Stimulated activated CD4-positive, alpha-beta T cell treated with anti-CD3 and anti-CD28 coated beads, Interleukin-15, amount 100 ng/mL, for 48 hours (primary cell): ENCODE measurements at places on chromosomes 2 and 18.

GRCh38 chr18:49178321-49178720, 227.6 kb upstream of the SMAD7 start:
- DNase-seq = no peak

GRCh38 chr2:233353101-233353768, 1.1 kb upstream of the DGKD start:
- DNase-seq = no peak

- DNase-seq = no peak
Observed at GRCh38 chr2:164824872-164825271, 16.8 kb downstream of the COBLL1 start.

DNA sequence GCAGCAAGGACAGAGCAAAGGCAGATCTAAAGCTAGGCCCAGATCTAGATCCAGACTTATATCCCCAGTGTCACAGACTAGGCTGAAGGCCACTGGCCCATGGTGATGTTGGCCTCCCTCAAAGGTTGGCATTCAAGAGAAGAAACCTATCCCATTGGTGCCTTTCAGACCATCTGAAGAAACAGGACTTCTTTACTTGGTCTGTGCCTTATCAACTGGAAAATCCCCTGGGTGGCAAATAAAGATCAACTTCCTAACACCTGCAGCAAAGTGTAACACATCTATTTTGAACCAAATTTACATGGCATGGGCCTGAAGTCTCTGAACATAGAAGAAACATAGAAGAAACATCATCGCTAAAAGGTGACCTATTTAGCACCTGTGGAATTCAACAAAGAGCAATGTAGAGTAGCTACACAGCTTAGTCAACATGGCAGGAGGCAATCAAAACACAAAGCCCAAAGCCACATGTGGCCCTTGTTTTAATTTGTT, 35.8 kb downstream of the METTL4 start:
- no peak for DNase-seq

- no peak for DNase-seq
Observed at GRCh38 chr2:177585234-177585863, 192.8 kb downstream of the AGPS start.

- no peak for DNase-seq
Observed at GRCh38 chr2:215658635-215659305, 222.9 kb upstream of the FN1 start.

DNA sequence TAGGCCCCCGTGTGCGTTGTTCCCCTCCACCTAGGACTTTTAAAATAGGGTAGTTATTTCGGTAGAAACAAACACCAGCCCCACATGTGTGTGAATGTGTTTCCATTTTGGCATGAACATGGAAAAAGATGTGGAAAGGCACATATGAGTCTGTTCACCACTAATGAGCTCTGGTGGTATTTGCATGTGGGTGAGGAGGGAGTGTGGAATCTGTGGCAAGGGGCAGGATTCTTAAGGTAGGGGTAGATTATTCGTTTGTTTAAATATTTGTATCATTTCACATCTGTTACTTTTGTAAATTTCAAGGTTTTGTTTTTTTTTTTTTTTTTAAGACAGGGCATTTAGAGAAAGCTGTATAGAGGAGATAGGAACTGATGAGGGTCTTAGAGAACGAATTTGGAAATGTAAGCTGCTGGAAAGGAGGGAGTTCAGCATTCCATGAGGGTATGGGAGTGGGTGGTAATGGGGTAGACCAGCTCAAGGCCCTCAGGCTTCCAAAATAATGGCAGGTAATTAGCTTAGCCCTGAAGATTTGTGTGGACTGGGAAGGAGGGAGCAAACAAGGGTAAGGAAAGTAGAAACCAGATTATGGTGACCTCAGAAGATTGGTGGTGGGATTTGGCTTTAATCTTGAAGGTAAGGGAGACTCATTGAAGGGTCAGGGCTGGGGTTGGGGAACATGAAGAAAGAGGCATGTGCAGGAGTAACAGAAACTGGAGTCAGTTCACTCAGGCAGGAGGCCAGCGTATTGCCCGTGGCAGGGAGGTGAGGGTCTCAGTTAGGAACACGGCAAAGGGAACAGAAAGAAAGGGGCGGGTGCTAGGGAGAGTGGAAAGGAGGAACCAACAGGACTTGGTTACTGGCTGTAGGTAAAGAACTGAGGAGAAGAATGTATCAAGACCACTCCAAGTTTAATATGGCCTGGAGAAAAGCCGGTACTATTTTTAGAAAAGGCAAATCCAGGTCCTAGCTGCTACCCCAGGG, 123.6 kb downstream of the PLB1 start:
- no peak for DNase-seq

DNA sequence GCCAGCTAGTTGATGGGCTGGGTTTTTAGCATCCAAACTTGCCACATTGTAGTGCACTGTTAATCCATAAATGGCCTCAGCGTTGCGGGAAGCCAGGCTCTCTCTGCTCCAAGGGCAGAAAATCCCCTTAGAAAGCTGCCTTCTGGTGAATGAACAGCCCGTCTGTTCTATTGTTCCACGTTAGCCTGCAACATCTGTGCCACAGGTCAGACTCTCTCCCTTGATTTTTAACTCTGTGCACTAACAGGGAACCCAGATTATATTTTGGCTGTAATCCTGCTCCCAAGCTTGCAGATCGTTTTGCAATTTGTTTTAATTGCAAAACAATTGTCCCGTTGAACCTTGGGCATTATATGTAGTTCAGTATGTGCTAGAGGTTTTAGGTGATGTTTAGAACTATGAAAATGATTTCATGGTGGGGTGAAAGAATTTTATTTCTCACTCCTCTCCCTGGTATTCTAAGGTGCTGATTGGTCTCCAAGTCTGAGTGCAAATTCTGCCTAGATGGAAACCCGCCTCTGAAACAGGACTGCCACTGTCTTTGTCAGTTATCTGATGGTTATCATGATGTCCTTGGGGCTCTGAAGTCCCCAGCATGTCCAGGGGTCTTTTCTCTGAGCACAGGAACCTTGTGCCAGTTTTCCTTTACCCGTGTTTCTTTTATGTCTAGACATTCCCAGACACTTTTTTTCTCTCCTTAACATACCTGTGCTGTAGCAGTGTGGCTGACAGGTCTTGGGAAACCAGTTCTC, 106.6 kb downstream of the MAP4K4 start:
- no peak for DNase-seq

GRCh38 chr2:210428393-210429179, 48.0 kb downstream of the LANCL1 start:
- no peak for DNase-seq

DNA sequence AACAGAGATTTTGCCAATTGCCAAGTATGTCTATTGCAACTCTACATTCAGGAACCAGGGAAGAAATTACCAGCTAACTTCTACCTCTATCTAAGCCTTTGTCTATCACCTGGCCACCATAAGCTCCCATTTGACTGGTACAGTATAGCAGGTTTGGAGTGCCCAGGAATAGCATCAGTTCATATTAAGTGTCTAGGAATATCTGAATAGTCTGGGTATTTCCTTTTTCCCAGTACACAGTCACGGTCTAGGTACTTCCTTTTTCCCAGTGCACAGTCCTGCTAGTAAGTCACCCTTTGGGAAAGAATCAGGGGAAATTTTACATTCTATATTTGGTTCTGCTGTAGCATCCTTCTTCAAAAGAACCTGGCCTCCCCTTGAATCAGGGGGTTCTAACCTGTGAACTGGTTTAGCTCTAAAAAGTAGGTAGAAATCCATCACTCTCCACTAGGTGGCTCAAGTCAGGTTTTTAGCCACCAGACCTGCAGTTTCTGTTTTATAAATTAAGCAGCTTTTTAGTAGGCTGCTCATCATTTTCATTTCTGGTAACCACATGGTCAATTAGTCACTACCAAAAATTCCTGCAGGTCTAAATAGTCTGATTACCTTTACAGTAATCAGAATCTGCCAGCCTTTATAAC, 49.3 kb upstream of the DNAJC10 start:
- DNase-seq = no peak

DNA sequence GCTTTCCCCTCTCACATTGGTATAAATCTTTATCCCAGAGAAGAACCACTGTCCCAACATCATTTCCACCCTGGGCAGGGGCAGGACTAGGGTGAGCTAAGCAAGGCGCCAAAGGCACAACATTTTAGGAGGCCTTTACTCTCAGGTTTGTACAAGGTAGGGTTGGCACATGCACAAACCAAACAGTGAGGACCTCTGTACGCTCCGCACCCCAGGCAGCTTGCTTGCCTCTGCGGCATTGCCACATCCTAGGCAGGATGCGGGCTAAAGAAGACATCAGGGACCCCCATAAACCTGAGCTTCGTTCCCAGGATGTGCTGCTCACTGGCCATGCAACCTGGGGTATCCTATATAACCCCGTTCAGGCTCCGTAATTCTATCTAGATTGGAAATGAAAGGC, 128.1 kb upstream of the DAPL1 start:
- no peak for DNase-seq

GRCh38 chr2:201018636-201019035, 52.8 kb downstream of the HYCC2 start:
- no peak for DNase-seq

DNA sequence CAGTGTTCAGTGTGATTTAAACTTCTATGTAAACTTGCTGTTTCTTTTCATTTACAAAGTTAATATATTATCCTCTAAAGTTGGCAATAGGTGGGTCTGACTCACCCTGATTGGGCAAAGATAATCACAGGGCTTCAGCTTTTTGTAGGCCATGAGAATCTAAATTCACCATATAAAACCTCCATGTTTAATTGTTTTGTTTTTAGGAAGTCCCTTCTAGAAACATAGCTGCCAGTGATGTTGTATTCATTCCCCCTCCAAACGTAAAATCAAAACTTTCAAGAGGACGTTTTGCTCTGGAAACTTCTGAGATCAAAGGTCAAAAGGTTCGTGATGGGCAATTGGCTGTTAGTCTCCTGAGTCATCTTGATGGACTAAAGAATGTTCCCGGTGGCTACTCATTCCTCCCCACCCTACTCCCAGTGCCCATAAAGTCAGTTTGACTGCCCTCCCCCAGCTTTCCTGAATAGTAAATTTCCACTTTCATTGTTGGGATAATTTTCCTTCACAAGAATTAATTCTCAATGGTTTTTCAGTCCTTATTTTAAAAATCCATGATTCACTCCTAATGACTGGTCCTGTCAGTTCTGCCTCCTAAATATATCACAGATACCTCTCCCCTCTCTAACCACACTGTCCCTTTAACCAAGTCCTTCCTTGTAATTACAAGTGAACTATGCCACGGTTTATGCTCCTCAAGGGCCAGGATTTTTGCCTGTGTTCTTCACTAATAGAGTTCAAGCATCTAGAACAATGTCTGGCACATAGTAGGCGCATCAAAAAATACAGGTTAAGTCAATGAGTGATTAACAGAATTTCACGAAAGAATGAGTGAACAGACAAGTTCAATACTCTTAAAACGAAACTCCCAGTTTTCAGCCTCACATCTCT, 164.4 kb upstream of the VRK2 start:
- DNase-seq = no peak

DNA sequence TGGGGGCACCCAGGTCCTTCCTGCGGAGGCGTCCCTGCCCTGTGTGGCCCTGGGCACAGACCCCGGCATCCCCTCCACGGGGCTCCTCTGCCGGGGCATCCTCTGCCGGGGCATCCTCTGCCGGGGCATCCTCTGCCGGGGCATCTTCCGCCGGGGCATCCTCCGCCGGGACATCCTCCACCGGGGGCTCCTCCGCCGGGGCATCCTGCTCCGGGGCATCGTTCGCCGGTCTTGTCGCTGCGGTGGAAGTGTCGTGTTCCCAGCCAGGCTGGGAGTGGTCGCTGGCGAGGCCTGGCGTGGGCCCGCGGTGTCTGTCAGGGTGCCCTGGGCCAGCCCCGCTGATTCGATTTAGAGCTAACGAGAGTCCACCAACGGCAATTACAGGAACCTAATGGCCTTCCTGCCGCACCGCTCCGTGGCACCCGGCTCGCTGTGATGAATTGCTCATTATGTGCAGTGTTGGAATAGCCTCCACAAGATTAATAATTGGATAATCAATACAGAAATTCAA, 115.1 kb downstream of the NFATC1 start:
- no peak for DNase-seq

DNA sequence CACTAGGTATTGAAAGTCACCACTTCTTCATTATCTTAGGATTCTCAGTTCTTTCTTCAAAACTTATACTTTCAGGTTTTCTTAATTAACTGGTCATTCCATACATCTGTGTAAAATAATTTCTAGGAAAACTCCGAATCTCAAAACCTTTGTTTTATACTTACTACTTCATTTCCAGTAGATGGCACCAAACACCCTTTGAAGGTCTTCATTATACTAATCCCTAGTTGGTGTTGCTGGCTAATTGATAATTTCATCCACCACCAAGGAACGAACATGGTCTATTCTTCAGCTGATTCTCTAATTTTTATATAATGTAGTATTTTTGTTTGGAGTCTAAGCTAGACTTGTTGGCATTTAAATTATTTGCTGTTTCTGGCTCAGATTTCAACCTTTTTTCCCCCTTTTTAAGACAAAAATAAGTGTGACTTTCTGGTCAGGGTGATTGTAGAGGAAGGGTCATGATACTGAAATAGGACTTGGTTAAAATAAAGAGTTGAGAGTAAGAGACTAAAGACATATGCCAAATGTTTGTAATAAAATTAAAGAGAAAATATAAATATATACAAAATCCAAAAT, 2.8 kb upstream of the MXD1 start:
- no peak for DNase-seq

DNA sequence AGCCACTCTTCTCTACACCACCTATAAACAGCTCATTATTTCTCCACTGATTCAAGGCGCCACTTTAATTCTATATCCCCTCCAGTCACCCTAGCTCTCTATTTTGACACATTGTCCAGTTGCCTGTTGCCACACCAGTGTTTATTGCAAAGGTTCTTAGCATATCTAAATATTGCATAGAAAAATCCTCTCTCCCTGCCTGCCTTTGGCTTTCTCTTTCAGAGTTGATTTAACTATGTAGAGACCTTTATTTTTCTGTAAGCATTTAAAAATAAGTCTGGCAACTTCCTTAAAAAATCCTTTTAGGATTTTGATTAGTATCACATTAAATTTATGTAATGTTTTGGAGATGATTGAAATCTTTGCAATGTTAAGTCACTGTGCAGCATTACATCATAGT, 47.9 kb upstream of the B3GNT7 start:
- DNase-seq = no peak

GRCh38 chr2:230068651-230069055, at the start of gene SLC16A14:
TSS of gene SLC16A14 (minus strand) at chr2:230068924. CDS start at chr2:230059352, 9,572 bp downstream.
- no peak for DNase-seq

DNA sequence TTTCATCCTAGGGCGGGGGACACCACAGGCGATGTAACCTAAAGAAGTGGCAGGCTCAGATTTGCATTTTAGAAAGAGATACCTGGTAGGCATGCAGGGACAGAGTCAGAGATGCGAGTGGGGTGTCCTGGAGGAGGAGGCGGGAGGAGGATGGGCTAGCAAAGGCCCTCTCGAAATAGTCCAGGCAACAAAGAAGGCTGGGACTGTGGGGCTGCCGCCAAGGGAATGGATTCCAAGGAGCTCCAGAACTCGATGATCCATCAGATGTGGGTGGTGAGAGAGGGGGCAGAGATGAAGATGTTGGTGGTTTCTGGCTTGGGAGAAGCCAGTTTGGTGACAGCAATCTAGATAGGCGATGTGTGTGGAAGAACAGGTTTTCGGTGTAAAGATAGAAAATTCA, 12.5 kb upstream of the INPP5D start:
- no peak for DNase-seq
